ENCODE measurements at places on chromosomes 12 and 14.

DNA sequence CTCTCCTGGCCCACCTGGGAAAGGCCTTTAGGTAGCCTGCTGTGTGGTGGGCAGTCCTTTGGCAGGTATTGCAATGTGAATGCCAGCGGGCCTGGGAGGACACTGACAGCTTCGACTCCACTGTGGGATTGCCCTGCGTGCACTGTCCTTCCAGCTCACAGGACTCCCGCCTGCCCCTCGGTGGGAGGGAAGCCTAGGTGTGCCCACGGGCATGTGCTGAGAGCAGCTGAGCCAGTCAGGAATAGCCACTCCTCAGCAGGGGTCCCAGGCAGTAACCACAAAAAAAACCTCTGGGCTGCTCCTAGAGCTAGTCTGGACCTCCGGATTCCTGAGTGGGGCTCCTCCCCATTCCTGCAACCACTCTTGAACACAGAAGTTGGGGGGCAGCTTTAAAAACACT, 278.2 kb downstream of the FOXN3 start:
- DNase-seq, result no peak

DNA sequence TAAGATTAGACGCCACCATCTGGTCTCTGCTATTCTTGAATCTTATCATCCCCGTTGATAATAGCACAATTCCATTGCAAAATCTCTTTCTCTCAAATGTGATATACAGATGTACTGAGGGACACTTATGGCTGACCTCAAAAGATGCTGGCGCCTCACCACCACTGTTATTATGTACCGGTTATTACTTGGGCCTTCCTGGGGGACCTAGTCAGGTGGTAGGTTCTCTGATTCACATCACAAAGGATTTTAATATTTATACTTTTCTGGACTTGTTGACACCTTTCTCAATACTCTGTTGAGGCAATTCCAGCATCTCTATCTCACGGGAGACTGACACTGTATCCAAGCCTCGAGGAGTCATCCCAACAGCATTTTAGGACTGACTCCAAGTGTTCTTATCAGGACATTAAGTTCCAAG, 21.3 kb upstream of the FAM234B start:
- no peak for DNase-seq

- DNase-seq, result peak; percentile 60
These were observed 729 bp downstream of the OSBPL8 start for GRCh38 chr12:76558684-76559399.

DNA sequence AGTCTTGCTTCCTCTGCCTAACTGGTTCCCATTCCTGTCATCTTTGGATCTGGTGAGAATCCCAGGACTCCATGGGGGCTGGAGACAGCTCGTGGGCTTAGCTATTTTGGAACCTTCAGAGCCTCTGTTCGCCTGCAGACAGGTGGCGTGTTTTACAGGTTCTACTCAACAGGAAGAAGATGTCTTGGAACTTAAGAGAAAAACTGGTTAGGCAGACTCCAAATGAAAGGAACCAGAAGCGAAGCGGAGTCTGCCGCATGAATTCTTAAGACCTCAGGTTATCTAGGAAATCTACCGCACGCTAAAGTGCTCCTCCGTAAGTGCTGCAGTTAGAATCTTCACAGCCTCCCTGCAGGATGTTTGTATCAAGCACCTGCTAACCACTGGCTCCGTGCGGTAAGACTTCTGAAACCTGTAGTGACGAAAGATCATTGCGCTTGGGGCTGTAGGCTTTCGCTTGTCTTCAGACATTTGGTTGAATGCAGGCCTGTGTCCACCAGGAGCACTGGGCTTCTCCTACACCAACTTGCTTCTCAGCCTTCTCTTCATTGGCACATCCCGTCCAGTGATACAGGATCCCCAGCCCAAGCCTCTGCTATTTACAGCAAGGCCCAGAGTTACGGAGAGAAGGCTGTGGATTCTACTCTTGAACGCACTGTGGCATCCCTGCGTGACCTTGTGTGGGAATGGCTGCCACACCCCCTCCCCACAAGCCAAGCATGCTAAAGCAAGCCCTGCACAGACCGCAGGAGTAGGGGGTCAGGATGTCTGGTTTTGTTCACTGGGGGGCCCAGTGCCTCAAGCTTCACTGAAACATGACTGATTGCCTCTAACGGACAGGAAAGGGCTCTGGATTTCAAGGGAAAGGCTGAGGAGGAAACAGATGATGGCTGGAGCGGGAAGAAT, 35.0 kb downstream of the ACADS start:
- DNase-seq, result no peak

GRCh38 chr12:108772247-108772646, 40.9 kb upstream of the CORO1C start:
- DNase-seq, result no peak

GRCh38 chr12:89038831-89039512, 313.3 kb downstream of the DUSP6 start:
- DNase-seq, result no peak

- DNase-seq, result no peak
These were observed 12.0 kb downstream of the SLC15A4 start for GRCh38 chr12:128811806-128812205.

GRCh38 chr14:61451491-61451890, 130.1 kb downstream of the PRKCH start:
- no peak for DNase-seq

- DNase-seq, result no peak
These were observed 26.5 kb upstream of the PPP1R12A start for GRCh38 chr12:79961411-79961810.

DNA sequence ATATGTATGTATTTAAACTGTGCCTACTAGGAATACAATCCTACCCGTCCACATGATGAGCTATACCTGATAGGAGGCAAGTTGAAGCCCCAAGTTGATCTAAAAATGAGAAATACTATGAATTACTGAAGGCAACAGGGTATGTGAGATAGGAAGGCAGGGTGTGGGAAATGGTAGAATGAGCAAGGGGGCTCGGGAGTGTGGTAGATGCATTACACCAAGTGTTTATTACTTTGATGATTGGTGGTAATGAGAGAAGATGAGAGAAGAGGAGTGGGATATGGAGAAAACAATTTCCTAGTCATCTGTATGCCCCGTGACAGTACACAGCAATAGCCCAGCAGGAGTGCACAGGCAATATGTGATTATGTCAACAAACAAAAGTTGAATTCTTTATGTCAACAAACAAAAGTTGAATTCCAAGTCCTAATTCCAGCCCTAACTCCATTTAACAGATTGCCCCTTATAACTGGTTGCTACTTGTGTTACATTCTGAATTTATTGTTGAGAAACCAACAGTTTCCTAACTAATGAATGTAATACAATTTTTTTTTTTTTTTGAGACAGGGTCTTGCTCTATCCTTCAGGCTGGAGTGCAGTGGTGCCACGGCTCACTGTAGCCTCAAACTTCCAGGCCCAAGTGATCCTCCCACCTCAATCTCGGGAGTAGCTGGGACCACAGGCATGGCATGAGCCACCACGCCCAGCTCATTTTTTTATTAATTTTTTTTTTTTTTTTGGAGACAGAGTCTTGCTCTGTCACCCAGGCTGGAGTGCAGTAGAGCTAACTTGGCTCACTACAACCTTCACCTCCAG, 2.5 kb downstream of the LPCAT3 start:
- no peak for DNase-seq

DNA sequence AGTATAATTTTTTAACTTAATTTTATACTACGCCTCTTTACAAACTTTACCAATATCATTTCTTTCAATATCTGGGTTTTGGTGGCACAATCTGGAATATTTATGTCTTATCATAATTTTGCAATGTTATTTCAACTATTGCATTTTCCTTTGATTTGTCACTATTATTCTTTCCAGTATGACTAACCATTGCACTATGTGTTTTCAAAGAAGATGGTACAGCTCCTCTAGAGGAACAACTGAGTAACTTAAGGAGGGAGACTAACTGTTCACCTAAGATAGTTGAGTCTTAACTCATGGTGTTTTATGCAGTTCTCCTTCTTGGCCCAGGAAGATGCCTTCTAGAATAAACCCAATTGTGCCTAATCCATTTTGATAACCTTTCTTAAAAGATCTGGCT, 60.5 kb upstream of the KIF21A start:
- DNase-seq, result no peak

DNA sequence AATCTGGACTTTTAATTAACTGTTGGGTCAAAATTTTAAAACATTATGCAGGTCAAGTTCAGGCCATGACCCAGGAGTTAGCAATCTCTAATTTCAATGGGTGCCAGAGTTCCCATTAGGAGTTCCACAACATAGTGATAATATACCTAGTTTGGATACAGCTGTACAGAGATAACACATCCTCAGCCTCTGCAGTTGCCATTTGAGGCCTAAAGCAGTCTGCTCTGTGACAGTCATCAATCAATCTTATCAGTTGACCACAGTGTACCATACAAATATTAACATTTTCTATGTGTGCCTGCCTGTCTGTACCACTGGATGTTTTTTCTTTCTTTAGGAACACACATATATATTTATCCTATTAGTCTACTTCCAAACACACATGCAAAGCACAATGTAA, 54.0 kb upstream of the BBS10 start:
- DNase-seq, result no peak

DNA sequence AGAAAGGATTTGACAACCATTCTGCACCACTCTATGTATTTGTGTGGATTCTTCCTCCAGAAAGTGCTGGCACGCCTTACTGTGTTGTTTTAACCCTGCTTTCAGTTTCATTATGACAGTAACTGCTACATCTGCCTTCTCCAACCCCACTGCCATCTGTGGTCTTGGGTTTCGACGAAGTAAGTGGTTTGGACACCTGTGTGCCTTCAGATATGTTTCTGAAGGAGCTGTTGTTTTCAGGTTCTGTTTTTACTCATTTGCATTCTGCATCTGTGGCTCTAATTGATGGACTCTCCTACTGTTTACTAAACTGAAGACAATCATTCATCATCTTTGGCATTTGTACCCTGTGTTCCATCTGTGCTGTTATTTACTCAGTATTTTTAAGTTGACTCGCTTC, 4.1 kb downstream of the TSHR start:
- no peak for DNase-seq

DNA sequence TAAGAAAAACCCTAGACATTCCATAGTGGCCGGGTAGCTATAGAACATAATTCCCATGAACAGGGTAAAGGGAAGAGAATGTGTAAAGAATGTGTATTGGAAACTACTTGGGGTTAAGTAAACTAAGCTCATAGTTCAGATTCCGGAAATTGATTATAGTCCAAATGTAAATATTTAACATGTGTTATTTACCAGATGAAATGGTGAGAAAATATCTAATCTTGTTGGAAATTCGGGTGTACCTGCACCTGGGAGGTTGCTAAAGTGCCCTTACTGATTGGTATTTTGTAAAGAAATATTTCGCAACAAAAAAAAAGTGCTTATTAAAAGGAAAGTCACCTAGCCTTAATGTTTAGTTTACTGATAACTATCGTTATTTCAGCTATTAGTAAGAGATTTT, 14.4 kb downstream of the RASSF9 start:
- no peak for DNase-seq

DNA sequence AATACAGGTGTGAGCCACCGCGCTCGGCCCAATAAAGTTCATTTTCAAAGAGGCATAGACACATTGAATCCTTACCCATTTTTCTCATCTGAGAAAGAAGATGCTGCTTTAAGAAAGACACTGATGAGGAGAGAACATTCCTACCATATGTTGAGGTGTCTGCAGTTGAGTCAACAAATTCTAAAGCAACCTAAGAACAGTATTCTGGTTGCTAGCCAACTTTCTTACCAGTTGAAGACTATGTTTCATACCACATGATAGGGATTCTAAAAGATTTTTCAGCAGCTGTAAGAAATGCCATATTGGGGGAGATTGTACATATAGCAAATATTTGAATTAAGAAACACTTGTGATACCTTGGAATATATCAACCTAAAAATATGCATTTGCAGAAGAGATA, 160.1 kb downstream of the SRGAP1 start:
- no peak for DNase-seq

DNA sequence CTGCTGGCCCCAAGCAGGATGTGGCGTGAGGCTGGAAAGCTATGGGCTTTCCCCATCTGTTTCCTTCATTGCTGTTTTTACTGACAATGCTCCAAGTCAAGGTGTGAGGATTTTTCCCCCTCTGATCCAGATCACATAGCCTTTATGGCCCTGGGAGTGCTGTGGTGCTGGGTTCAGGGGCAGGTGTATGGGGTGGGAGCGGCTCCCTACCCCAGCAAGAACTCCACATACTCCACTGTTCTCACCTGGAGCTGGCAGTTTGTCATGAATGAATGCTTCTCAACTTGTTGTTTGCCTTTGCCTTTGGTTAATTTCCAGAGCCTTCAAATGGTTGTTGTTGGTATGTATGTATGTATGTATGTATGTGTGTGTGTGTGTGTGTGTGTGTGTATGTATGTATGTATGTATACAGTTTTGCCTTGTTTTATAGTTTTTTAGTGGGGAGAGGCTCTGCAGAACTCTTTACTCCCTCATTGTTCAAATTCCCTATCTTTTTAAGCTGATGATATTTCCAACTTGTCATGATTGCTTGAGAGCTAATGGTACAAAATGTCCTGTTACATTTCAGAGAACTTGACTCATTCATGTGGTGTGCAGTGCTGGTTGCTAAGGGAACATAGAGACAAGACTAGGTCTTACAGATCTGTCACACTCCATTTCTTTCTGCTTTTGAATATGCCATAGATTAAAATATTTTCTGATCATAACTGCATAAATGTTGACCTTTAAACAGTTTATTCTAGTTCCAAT, 36.6 kb upstream of the ASPG start:
- DNase-seq, result no peak

GRCh38 chr12:67269633-67270573, 745 bp downstream of the CAND1 start:
- peak; percentile 5 for DNase-seq

DNA sequence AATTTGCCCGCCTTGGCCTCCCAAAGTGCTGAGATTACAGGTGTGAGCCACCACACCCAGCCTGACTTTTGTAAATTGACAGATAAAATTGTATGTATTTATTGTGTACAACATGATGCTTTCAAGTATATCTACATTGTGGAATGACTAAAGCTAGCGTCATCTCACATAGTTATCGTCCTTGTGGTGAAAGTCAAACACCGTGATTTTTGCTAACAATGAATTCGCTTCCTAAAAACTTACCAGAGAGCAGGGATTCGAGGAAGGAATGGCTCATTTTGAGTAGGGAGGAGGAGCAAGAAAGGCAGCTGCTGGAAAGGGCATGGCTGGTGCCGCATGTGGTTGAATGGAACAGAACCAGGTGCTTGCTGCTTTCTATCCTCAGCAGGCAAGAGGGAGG, 85.4 kb downstream of the LGMN start:
- DNase-seq, result no peak

GRCh38 chr14:105450864-105451720, 23.5 kb upstream of the CRIP2 start:
- DNase-seq, result no peak
